ENCODE measurements at places on chromosomes 4 and X.

GRCh38 chr4:75630174-75630936 lies at the start of gene CDKL2:
TSS of gene CDKL2 (minus strand) at chr4:75630528. CDS start at chr4:75625988, 4,540 bp downstream.
- peak; percentile 73 for DNase-seq

- no peak for DNase-seq
Observed at GRCh38 chr4:83556816-83557215, 20.9 kb downstream of the GPAT3 start.

GRCh38 chr4:143358923-143359643 lies 22.4 kb downstream of the GAB1 start:
- DNase-seq, result peak; percentile 60

DNA sequence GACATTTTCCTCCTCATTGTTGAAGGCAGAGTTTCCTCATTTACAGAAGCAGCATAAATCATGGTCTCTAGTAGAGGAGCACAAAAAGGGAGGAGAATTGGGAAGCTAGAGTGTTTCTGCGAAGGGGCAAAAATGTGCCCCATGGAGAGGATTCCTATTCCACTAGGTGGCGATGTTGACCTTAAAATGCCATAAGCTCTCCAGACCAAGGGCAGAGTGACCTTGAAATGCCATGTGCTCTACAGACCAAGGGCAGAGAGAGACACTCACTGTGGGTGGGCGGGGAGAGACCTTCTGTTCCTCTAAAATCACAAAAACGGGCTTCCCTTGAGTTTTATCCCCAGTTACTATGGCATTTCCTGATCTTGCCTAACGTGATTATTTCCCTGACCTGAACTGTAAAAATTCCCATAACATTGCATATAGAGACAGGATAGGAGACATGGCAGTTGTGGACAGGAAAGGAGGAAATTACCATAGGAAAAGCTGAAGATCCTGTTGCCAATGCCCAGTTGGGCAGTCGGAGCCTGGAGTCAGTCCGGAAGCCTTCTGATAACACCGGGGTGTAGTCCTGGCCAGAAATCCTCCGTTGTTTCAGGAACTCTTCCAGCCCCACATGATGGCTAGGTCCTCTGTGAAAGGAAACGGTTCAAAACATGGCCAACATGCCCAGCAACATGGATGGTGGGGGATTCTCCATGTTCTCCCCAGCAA lies 567.7 kb downstream of the MAGEB5 start:
- peak; percentile 32 for DNase-seq

DNA sequence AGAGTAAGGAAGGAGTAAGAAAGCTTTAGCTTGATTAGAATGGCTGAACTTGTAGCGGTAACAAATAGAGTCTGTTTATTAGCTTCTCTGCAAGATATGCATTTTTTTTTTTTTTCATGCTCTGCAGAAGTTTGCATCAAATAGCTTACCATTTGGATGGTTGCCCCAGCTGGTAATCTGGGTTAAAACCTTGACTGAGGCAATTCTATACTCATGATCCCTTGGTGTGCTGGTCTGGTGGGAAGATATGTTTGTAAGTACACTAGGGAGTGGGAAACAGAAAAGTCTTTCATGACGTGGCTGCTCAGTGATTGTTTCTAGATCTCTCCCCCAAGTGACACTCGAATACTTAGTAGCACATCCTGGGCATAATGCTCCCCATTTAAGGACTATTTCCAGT lies 32.1 kb downstream of the SEPTIN11 start:
- DNase-seq, result no peak

DNA sequence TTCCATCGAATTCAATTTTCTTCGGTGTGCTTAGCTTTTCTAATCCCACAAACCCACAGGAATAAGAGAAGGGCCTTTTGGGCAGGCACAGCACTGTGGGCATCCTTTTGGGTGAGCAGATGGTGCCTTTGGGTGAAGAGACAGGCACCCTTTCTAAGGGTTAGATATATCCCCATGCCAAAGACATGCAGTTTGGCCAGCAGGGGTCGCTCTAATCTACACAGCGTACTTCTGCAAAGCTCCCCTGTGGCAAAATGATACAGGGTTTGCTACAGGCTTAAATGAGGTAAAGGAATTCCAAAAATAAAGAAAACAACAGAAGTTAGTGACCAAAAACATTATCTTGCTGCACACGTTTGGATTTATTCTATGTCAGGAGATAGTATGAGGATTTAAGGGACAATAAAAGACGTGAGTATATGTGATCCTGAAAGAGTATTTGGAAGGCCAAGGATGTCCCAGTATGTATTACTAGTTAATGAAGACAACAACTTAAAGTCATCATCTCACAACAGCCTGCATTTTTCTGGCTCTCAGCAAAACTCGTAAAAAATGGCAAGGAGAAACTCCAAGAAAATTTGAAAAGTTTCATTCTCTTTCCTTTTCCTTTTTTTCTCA lies 49.5 kb downstream of the PHEX start:
- peak; percentile 53 for DNase-seq

GRCh38 chrX:29143356-29143755 lies 556.1 kb downstream of the IL1RAPL1 start:
- DNase-seq, result peak; percentile 1

DNA sequence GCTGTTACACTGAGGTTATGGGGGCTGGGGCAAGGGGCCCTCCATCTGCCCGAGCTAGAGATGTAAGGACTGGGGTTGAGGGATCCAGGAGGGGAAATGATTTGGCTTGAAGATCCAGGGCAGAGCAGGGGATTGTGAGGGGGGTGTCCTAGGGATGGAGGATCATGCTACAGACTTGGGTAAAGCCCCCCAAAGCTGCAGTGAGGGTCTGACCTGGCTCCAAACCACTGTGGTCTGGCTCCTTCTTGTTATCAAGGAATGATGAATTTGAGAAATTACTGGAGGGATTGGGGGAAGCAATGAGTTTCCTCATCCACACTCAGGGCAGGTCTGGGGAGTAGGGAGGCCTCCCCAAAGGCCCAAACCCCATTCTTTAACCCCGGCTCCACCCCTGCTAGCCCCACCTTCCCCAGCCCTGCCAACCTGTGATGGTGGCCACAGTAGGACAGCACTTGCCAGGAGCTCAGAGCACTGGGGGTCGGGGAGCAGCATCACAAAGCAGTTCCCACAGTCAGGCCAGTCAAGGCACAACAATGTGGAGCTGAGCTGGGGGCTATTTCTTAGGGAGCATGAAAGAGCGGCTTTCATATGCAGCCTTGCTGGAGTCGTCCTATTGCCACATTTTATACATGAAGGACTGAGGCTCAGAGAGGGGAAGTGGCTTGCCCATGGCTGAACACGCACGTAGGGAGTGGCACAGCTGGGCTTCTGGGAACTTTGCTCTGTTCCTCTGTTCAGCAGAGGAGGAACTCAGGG lies 165.5 kb downstream of the EFNB1 start:
- DNase-seq, result no peak

DNA sequence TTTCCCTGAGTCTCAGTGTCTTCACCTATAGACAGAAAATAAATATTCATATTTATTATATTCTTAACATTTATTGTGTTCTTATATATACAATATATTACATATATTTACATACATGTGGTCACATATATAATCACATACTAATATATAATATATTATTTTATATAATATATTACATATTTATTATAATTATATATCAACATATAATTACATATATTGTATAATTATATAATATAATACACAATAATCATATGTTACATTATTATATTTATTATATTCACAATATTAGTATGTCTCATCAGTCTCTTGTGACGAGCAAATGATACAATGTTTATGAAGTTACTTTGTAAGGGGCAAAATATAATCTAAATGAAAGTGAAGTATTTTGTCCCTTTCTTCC lies 87.7 kb downstream of the KDR start:
- no peak for DNase-seq

DNA sequence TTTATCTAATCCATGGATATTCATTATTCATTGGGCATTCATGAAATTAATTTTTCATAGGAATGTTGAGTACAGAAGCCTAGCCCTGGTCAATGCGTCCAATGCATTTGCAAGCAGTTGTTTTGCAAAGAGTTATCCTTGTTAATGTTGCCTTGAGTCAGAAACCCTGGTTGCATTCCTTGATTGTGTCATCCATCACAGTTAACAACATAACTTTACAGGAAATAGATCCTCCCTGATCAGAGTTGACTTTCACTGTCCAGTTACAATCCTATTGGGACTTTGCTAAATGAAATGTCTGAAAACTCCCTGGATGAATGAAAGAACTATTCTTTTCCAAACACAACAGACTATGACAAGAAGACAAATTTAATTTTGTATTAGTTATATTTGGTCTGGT lies 924.3 kb upstream of the SLIT2 start:
- DNase-seq, result peak; percentile 27

DNA sequence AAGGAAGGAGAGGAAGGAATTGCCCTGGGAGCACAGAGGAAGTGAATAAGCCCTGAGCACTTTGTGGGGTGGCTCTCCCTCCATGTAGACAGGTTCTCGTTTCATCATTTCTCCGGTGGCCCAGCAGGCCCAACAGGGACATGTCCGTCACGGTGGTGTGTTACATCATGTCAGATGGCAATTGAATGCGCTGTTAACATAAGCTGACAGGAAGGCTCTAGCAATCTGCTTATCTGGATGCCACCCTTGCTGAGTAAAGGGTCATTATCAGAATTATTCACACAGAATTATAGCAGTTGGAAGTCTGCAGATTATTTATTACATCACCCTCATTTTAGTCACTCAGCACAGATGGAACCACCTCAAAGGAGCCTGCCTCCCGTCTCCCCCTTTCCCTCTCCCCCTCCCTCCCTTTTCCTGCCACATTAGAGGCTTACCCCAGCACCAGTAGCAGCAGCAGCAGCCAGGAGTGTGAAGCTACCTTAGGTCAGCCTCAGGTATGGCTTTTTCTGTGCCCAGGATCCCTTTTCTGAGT lies 124.3 kb upstream of the TRIM2 start:
- no peak for DNase-seq

- no peak for DNase-seq
Observed at GRCh38 chr4:136106753-136107152, 1425.5 kb downstream of the PCDH18 start.

GRCh38 chrX:33273535-33273934 lies 62.2 kb upstream of the DMD start:
- DNase-seq, result no peak

- no peak for DNase-seq
Observed at GRCh38 chrX:140504371-140505324, at the start of gene SOX3. TSS of gene SOX3 (minus strand) at chrX:140505069. CDS start at chrX:140505060, 9 bp downstream.

- no peak for DNase-seq
Observed at GRCh38 chrX:85907316-85907715, 140.0 kb downstream of the CHM start.

DNA sequence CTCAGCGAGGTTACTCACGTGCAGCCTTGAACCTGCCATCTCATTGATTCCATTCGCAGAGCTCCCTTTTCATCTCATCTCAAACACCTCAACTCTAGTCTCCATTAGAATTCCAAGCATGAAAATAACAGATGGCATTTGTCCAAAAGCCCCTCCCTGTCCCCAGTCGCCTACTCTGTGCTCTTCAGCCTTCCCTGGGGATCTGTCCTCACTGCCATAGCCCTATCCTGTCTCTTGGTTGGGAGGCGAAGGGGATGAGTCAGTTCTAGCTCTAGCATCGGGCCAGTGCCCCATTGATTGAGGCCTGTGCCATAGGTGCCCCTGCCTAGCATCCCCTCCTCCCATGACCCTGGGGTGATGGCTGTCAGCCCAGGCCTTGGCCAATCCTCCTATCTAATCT lies 134.0 kb upstream of the PJA1 start:
- DNase-seq, result no peak

GRCh38 chr4:173056710-173057109 lies 111.9 kb upstream of the GALNT7 start:
- no peak for DNase-seq

- DNase-seq, result no peak
Observed at GRCh38 chr4:140706276-140706625, 49.9 kb downstream of the TBC1D9 start.

DNA sequence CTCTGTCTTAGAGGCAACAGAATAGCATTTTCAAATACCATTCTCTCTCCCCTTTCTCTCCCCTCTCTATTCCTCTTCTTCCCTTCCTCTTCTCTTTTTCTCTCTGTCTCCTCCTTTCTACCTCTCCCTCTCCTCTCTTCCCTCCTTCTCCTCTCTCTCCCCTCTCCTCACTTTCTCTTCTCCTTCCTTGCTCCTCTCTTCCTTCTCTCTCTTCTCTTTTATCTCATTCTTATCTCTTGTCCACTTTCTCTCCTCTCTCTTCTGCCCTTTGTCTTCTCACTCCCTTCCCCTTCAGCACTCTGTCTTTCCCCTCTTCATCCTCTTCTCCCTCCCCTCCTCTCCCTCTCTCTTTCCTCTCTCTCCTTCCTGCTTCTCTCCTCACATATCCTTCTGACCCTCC lies 2265.8 kb upstream of the TENM3 start:
- DNase-seq, result no peak

- no peak for DNase-seq
Observed at GRCh38 chrX:150582338-150582948, 14.0 kb downstream of the MTM1 start.

- DNase-seq, result peak; percentile 79
Observed at GRCh38 chr4:76090241-76090691, 15.8 kb downstream of the ART3 start.

DNA sequence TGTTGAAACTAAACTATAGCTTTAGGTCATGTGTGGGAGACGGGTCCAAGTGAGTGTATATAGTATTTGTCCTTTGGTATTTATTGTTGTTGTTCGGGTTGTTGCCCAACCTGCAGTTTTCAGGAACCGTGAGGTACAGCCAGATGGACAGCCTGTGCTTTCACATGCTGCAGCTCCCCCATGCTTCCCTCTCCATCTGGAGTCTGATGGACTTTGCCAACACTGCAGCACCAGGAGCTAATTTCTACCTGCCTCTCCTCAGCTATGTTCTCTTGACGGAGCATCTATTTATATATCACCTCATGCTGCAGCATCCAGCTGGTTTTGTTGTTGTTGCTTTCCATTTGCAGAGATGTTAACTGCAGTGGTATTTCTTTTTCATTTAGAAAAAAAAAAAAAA lies 80.1 kb downstream of the TLL1 start:
- DNase-seq, result no peak

GRCh38 chr4:142559986-142560385 lies 286.1 kb downstream of the INPP4B start:
- DNase-seq, result no peak

- DNase-seq, result no peak
Observed at GRCh38 chr4:94515365-94515764, 63.6 kb downstream of the PDLIM5 start.

DNA sequence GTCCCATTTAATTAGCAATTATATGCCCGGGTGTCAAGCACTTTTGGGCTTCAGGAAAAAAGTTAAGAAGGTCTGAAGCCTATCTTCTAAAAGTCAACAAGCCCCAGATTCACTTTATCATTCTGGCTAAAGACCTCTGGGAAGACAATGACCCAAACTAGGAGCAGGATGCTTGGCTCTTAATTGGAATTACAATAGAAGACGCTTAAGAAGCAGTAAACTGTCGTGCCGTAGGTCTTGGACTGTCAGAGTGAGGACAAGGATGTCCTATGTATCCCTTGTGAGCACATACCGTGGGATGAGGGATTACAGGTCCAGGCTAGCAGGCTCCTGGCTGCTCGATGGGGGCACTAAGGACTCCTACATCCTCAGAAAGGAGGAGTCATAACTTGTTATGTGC lies 3.2 kb upstream of the ARHGAP36 start:
- DNase-seq, result no peak

GRCh38 chr4:1244978-1245471 lies 3.9 kb downstream of the CTBP1 start:
- no peak for DNase-seq

GRCh38 chr4:11866391-11866790 lies 437.7 kb upstream of the HS3ST1 start:
- no peak for DNase-seq

Data from fibroblast of skin of right biceps (primary cell).